ENCODE measurements at places on chromosomes 11 and 22.

DNA sequence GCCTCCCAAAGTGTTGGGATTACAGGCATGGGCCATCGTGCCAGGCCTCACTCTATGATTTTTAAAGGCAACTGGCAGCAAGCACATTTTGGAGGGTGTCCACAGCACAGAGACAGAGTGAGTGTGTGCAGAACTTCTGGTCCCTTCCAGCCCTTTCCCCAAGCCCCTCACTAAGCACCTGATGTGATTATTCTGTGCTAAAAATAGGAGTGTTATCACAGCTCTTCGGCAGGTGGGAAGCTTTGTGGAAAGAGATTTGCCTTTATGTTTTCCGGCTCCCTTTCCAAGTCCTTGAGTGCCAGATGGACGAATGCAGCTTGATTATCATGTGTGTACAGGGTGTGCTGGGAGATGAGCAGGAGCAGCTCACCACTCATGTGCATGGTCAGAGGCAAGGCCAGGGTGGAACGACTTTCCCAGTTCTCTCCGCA is 310.8 kb downstream of the DDX10 start:
- no peak for DNase-seq

GRCh38 chr22:28822930-28823551 is 22.7 kb upstream of the XBP1 start:
- DNase-seq: no peak

GRCh38 chr22:30455075-30455840 is 16.6 kb downstream of the SEC14L3 start:
- DNase-seq: no peak

DNA sequence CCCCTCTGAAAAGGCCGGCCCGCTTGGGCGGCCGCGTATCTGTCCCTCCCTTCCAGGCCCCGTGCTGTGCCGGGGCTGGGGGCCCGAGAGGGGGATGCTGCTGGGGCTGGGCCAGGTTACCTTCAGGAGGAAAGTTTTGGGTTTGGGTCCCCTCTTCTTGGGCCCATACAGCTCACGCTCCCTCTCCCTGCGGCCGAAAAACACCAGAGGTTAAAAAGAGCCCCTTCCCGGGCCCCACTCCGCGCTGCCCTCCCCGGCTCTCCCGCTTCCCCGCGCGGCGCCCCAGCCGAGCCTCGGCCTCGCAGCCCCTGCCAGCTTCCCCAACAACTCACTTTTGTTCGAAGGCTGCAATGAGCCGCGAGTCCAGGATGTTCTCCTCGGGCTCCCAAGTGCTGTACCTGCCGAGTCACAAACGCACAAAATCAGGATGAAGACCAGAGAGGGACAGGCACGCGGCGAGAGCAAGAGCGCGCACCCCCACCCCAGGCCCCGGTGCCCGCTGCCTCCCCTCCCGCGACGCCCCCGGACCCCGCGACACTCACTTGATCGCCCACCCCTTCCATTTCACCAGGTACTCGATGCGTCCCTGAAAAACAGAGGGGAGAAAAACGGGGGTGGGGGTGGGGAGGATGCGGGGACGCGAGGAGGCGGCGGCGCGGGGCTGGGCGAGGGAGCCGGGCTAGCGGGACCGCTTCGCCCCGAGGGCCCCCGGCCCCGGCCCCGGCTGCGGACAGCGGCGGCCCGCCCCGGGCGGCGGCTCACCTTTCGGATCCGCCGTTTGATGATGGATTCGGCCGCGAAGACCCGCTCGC is 450 bp downstream of the CBX6 start:
- DNase-seq: peak; percentile 21

GRCh38 chr11:94665116-94665659 is 98.0 kb downstream of the PIWIL4 start:
- no peak for DNase-seq

DNA sequence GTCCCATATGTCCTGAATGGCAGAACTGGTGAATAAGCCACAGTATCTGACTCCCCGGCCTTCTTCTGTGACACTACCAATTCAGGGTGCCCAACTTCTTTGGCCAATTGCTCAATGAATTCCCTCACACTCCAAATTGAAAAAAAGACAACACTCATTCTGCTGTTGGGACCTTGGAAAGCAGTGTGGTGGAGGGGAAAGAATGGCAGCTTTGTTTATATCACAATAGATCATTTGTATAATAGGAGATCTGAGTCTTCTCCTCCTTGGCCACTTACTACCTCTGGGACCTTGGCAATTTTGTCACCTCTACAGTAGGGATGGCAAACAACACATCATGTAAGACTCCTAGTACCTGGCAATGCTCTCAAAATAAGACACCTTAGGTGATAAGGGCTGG is 64.6 kb downstream of the OPCML start:
- DNase-seq: no peak
